ENCODE measurements at places on chromosomes 16 and 17.

DNA sequence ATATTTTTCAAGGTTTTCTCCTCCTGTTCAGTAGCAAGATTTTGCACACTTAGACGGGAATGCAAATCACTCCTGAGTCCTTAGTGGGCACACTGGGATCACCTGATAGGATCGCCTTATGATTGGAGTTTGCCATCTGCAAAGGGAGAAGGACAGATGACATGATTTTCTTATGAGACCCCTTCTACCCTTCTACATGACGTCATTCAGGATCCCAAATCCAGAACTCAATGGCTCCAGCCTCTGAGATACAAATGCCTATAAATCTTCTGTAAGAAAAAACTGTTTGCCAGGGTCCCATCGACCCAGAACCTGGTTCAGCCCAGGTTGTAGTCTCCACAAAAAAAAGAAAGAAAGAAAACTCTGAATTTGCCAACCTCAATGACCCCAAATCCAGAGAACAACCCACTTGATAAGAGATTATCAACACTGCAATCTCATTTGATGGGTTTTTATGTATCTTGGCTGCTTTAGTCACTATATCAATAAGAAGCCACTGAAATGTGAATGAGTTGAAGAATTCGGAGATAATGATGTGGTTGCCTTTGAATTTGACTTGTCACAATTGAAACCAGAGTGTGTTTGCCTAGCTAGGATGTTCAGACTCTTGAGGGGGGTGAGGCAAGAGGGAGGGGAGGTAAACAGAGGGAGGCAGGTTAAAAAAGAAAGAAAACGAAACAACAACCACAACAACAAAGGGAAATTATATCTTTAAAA lies 6.7 kb downstream of the ZNF423 start:
- no peak for DNase-seq

DNA sequence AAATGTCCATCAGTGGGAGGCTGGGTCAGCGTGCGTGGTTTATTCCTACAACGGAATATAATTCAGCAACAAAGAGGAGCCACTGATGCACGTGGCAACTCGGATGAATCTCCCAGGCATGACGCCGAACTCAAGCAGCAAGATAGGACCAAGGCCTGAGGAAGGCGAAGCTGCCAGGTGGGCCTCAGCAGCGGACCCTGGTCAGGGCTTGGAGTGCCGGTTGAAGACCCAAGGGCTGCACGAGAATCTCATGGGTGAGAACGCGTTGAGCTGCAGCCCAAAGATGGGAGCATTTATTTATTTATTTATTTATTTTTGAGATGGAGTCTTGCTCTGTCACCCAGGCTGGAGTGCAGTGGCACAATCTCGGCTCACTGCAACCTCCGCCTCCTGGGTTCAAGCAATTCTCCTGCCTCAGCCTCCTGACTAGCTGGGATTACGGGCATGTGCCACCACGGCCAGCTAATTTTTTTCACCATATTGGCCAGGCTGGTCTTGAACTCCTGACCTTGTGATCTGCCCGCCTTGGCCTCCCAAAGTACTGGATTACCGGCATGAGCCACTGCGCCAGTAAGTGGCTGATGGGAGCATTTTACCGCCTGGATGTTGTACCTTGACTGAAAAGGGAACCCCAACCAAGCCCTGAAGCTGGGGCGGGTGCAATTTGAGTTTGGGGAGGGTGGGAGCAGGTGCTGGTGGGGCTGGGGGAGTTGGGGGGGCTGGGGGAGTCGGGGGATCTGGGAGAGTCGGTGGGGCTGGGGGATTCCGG lies 18.1 kb upstream of the BAHCC1 start:
- DNase-seq: no peak

GRCh38 chr17:18981642-18982424 lies 22.7 kb downstream of the FAM83G start:
- no peak for DNase-seq

- DNase-seq: no peak
Observed at GRCh38 chr17:77441940-77442339, 301.2 kb downstream of the SEC14L1 start.

GRCh38 chr17:62631086-62631935 lies 3.8 kb downstream of the MRC2 start:
- DNase-seq: no peak

- DNase-seq: no peak
Observed at GRCh38 chr17:10729334-10730193, at the start of gene TMEM220. Gene TMEM220, minus strand, starts transcription at chr17:10730023. Its CDS starts 172 bp downstream, at chr17:10729851.

GRCh38 chr17:80751946-80752581 lies 207.4 kb downstream of the RPTOR start:
- no peak for DNase-seq

DNA sequence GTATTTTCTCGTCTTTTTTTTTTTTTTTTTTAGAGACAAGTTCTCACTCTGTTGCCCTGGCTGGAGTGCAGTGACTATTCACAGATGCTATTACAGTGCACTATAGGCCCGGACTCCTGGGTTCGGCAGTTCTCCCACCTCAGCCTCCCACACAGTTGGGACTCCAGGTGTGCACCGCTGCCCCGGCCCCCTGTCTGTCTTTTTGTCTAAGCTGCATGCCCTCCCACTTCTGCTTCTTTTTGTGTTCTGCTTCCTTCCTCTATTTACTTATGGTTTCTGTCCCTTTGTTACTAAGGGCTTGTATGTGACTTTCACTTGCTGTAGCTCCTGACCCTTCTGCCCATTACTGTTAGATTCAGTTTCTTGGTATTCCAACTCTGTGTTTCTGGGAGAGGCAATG lies 20.5 kb downstream of the SLC7A6 start:
- no peak for DNase-seq

DNA sequence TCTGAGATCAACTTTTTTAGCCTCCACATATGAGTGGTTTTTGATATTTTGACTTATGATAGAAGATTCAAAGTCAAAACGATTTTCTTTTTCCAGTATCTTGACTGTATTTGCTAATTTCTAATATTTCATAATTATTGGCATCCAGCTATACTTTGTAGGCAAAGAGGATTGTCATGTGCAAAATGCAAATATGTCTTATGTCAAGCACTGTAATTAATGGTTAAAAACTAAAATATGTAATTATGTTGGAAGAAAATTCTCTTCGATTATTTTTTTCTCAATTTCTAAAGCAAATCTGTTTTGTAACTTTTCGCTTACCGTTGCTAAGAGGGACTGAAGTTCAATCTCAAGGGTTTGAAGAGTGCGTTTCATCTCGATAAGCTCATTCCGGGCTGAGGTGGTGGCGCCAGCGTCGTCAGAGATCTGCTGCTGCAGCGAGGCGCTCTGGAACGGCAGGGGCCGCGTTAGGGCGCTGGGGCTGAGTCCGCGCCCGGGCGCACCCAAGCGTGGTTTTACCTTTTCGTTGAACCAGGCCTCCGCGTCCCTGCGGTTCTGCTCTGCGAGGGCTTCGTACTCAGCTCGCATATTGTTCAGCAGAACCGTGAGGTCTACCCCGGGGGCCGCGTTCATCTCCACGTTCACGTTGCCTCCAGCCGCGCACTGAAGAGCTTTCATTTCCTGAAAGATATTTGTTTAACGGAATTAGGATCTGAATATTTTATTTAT lies 3.0 kb downstream of the KRT27 start:
- DNase-seq: no peak

GRCh38 chr17:29686993-29687590 lies 64.4 kb upstream of the CORO6 start:
- no peak for DNase-seq

- no peak for DNase-seq
Observed at GRCh38 chr17:27362909-27363308, 69.0 kb downstream of the WSB1 start.
